T-helper 1 cell treated with Interleukin-12 subunit alpha and Interleukin-12 subunit beta and Interleukin-4 antibody, amounts not matched to agents 30 ng/mL and 1 ng/mL, for 36 hours (primary cell): ENCODE measurements at places on chromosomes 1 and 21. TPM values are rescaled to one million over a fixed set of nuclear protein-coding genes. Genes with fewer than 3 reads are reported as not detected.

The RHBG gene
- total RNA-seq: not detected in 2 replicates

The SPATA1 gene
- 0.29 and 1.3 TPM in 2 replicates for total RNA-seq

The UMODL1 gene
- total RNA-seq: 0.12 TPM in 1 of 2 replicates, not detected in the other

The SH2D2A gene
- 234 and 243 TPM in 2 replicates for total RNA-seq

The GSTM5 gene
- not detected in 2 replicates for total RNA-seq

The TMIGD3 gene
- 0.42 TPM in 1 of 2 replicates, not detected in the other for total RNA-seq

The PLPP3 gene
- not detected in 2 replicates for total RNA-seq

The CLK2 gene
- total RNA-seq: 88.4 and 91.1 TPM in 2 replicates

The OLIG2 gene
- total RNA-seq: not detected in 2 replicates

The HUNK gene
- not detected in 2 replicates for total RNA-seq

The TGFB2 gene
- total RNA-seq: 0.12 TPM in 1 of 2 replicates, not detected in the other

The KCNA3 gene
- 113 and 115 TPM in 2 replicates for total RNA-seq

The TENT5C gene
- 14.5 and 14.7 TPM in 2 replicates for total RNA-seq

The OR2T11 gene
- not detected in 2 replicates for total RNA-seq

The CIART gene
- 1.1 and 1.5 TPM in 2 replicates for total RNA-seq
